ENCODE measurements at places on chromosomes 6 and 20.

DNA sequence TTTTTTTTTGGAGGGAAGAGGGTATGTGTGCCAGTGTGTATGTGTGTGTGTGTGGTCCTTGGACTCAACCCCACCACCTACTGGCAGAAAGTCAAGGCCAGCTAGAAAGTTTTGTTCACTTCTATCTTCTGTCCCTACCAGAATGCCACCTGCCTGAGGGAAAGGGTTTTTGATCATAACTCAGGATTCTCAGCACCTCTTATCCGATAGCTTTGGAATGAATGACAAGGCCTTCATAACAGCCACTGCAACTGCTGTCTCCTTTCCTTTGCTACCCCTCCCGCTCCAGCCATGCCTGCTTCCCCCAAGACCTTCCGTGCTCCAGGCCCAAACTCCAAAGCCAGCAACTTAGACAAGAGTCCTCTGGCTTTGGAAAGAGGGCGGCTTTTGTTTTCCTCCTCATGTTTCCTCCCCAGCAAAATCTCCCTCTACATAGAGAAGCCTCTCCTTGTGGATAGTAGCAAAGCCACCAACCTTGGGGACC is 18.7 kb downstream of the BTN3A1 start:
- peak; percentile 44 for DNase-seq

DNA sequence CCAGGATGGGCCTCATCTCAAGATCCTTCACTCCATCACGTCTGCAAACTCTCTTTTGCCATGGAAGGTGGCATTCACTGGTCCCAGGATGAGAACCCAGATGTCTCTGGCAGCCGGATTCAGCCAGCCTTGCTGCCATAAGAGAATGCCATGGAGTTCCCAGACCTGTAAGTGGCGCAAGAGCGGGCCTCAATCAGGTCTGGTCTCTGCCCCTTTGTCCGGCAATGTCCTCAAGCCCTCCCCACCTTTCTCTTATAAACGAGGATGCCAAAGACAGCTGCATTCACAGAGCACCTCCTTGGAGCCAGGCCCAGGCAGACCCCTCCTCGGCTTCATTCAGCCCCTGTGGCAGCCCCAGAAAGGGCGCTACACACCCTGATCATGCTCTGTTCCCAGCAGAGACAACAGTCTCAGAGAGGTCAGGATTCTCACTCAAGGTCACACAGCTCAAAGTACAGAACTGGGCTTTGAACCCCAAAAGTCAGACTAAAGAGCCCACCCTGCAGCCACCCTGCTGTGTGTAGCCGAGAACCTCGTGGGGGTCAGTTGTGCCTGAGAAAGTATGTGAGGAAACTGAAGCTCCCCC is 263.7 kb downstream of the TAF4 start:
- no peak for DNase-seq

- no peak for DNase-seq
Measured at GRCh38 chr20:13913572-13913971, 76.8 kb downstream of the SEL1L2 start.

DNA sequence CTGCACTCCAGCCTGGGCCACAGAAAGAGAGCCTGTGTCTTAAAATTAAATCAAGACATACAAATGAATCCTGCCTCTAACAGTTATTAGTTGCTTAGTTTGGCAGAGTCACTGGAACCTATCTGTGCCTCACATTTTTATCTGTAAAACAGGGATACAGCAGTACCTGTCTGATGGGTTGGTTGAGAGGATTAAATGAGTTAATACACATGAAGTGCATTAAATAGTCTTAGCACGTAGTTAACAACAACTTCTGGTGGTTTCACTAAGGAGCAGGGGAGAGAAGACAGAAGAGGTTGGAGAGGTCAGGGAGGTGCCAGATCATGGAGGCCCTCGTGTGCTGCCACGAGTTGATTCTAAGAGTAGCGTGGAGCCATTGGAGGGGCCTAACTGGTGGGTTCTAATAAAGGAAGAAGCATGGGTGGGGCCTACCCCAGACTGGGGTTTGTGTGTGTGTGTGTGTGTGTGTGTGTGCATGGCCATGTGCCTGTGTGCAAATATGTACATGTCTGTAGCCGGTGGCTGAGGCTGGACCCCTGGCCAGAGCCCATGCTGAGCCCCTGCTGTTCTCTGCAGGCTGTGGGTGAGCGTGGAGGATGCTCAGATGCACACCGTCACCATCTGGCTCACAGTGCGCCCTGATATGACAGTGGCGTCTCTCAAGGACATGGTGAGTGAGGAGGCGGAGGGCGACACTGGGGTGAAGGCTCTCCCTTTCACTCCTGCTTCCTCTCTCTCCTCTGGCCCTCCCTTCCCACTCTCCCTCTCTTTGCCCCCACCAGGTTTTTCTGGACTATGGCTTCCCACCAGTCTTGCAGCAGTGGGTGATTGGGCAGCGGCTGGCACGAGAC is 9.1 kb downstream of the RBCK1 start:
- no peak for DNase-seq

- DNase-seq, result no peak
Measured at GRCh38 chr20:701401-702129, 26.0 kb upstream of the SCRT2 start.

DNA sequence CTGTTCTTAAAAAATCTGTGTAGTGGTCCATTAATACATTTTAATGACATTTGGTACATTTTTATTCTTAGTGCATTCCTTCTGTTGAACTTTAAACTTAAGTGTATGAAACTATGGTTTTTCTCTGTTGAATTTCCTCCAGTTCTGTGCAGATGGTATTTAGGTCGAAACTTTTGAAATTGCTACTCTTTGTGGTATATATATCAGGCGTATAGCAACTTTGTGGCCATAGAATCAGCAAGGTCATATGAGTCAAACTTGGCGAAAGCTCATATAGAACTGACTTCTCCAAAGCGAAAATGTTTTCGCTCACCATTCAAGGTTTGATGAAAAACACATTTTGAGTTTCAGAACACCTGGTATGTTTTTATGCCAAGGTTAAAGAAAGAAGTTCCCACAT is 93.7 kb downstream of the MAP3K4 start:
- no peak for DNase-seq

DNA sequence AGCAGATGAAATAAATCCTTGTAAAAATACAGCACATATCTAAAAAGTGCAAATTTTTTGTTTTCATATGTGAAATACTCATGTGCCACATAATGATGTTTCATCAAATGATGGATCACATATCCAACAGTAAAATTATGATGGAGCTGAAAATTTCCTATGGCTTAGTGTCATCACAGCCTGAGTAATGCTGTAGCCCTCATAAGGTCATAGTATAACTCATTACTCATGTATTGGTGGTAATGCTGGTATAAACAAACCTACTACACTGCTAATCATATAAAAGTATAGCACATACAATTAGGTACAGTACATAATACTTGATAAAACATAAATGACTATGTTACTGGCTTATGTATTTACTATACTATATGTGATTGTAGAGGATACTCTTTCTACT is 12.9 kb downstream of the TSPYL1 start:
- no peak for DNase-seq

- DNase-seq, result no peak
Measured at GRCh38 chr6:14353798-14354197, 236.2 kb downstream of the CD83 start.

DNA sequence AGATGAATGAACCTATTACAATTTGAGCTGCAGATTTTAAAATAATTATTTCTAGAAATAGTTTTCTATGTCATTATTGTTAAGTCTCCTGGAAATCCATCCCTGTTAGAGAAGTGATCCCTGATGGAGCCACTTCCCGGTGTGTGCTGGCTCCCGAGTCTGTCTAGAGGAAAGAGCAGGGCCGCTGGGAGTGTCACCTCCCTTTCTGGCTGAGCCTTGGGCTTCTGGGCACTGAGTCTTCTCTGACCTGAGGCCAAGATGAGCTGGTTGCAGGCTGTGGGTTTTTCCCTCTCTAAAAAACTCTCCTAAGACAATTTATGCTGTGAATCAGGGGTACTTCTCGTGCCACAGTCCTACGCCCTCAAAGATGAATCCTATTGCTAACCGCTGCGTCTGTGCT is 28.8 kb upstream of the TCFL5 start:
- DNase-seq, result no peak

DNA sequence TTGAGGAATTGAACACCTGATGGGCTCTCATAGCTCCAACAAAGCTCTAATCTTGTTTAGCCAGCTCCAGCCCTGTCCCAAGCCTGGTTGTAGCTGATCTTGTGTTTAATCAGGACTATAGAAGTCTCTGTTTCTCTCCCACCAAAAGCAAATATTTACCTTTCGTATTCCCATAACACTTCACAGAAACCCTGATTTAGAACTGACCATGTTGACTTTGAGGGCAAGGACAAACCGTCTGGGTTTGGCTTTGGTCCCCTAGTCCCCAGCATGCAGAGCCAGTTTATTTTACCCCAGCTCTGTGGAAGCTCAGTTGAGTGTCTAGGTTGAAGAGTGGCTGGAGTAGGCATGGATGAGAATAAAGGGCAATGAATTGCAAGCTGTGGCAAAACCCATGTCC is 18.0 kb upstream of the SIM1 start:
- DNase-seq, result no peak

GRCh38 chr20:3995067-3995748 is 20.1 kb downstream of the RNF24 start:
- DNase-seq, result peak; percentile 50

- peak; percentile 41 for DNase-seq
Measured at GRCh38 chr20:44646023-44646640, 5.4 kb downstream of the ADA start.

DNA sequence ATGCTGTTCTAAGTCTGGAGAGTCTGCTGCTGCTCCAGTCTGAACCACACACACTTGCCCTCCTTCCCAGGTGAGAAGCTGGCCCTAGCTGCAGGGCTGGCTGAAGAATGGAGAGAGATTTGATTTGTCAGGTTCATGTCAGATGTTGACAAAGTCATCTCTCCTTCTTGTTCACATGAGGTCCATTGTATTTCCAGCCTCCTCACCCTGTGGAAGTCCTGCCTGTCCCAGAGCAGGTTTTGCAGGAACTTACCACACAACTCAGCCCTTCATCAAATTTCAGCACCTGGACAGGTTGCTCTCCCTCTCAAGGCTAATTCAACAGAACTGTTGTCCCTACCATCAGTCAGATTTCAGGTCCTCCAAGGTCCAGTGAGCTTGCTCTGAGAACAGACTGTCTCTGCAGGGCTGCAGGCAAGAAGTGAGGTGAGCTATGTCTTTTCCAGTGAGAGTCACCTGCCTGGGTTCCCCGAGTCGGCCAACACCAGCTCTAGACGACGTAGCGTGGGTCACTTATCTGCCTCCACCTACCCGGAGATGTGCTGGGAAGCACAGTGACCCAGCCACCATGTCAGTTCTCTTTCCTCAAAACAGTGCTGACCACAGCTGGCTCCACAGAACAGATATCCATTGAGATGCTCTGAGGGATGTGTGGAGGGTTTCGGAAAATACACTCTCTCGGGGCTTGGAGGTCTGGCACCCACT is 58.0 kb upstream of the CD93 start:
- DNase-seq, result no peak

- no peak for DNase-seq
Measured at GRCh38 chr20:3766422-3767109, 987 bp downstream of the ADISSP start.

- no peak for DNase-seq
Measured at GRCh38 chr20:9395971-9396370, 118.4 kb upstream of the LAMP5 start.

DNA sequence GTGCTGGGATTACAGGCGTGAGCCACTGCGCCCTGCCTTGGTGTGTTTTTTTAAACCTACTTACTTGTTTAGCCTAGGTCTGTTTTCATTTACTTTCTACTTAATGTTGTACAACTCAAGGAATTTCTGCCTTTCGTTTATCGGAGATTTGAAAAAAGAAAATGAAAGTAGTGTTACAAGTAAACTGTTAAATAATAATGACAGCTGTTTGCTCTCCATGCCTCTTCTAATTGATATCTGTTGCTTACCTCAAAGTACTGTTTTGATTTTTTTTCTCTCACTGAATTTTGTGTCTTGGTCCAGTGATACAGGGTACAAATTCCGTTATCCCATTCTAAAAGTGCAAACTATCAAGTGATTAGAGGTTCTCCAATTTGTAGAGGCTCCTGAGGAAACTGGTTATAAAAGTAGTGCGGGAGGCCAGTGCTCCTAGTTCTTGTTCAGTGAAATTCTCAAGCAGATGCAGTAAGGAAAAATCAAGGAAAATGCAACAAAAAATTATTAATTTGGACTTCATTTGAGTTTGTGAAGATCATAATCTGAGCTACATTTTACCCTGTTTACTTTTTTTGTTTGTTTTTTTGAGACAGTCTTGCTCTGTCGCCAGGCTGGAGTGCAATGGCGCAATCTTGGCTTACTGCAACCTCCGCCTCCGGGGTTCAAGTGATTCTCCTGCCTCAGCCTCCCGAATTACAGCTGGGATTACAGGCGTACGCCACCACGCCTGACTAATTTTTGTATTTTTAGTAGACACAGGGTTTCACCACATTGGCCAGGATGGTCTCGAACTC is 2.2 kb downstream of the UBR2 start:
- no peak for DNase-seq

- no peak for DNase-seq
Measured at GRCh38 chr6:19865178-19865577, 28.0 kb downstream of the ID4 start.

- no peak for DNase-seq
Measured at GRCh38 chr6:44478158-44478557, 90.7 kb downstream of the CDC5L start.

- no peak for DNase-seq
Measured at GRCh38 chr6:77205936-77206335, 257.4 kb downstream of the HTR1B start.

GRCh38 chr6:3014675-3015066 is 15.0 kb downstream of the NQO2 start:
- no peak for DNase-seq

DNA sequence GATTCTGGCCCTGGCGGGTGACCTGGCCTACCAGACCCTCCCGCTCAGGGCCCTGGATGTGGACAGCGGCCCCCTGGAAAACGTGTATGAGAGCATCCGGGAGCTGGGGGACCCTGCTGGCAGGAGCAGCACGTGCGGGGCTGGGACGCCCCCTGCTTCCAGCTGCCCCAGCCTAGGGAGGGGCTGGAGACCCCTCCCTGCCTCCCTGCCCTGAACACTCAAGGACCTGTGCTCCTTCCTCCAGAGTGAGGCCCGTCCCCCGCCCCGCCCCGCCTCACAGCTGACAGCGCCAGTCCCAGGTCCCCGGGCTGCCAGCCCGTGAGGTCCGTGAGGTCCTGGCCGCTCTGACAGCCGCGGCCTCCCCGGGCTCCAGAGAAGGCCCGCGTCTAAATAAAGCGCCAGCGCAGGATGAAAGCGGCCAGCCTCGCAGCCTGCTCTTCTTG is 868 bp upstream of the SLC2A4RG start:
- DNase-seq, result peak; percentile 55

DNA sequence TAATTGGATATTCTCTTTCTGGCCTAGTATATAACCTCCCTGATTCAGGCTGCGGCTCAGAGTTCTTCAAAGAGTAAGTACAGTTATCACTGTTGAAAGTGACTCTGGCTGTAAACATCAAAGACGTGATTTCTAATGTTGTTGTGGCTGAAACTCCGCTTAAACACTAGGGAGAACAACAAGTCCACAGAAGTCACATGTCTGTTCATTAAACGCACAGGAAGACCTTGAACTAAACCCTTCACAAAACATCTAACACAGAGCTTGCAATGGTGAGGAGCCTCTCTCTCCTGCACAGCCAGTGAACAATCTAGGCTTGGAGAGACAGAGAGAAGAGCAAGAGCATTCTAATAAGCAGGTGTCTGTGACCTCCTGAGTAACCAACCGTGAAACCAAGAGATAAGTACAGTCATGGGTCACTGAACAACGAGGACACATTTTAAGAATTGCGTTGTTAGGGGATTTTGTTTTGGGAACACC is 249.3 kb downstream of the PRKN start:
- no peak for DNase-seq

Measured in activated CD8-positive, alpha-beta T cell treated with anti-CD3 and anti-CD28 coated beads for 36 hours (primary cell).